ENCODE measurements at places on chromosomes 3 and 15.

DNA sequence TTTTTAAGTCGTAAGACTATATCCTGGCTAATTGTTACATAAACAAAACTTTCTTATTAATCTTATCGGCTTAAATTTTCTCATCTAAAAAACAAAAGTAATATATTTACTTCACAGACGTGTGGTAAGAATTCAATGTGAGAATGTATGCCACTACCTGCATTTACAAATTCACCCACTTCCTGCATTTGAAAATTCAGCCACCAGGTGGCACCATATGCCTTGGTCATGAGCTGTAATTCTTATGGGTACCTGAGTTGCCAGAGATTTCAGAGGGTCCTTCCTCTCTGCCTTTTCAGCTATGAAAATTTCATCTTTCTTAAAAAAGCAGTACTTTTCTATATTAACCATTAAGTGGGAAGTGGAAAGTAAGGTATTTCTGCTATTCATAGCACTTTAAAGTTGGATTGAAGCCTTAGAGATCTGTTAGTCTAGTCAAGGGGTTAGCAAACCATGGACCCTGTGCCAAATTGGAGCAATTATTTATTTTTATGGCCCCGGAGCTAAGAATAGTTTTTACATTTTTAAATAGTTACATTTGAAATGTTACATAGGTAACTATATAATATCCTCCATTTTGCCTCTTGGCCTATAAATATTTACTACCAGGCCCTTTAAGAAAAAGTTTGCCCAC is 127.8 kb downstream of the HCN4 start:
- DNase-seq, result peak; percentile 33

DNA sequence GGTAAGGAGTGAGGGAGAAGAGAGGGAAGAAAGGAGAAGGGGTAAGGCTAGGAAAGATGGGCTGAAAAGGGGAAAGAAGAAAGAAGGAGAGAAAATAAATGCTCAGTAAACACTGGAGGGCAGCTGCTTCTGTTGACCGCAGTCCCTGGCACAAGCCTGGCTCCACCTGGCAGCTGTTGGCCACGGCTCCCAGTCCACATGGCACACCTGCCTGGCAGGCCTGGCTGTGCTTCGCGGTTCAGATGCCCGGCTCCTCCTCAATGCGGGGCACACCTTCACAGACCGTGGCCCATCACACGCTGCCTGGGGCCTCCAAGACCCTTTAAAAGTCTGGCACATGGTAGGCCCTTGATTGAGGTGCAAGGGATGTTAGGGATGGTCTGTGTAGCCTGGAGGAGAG is 516.8 kb upstream of the PROK2 start:
- no peak for DNase-seq

- no peak for DNase-seq
Measured at GRCh38 chr15:90106522-90107117, 4.4 kb upstream of the IDH2 start.

- no peak for DNase-seq
Measured at GRCh38 chr3:178585454-178585853, 49.2 kb downstream of the KCNMB2 start.

DNA sequence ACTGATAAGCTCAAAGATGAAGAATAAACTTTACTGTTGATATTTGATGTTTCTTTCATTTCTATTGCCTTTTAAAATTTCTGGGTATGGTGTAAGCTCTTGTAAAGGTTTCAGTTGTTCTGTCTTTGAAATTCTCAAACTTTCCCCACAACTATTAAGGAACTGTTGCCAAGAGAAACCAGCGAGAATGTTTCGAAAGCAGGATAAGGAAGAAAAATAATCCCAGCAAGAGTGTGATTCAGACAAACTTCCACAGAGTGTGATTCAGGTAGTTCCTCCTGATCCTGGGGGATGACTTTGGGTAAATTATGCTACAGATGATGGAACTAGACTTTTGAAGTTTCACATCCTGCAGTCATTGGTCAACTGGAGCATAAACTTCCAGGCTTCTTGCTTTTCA is 632.0 kb downstream of the NSUN3 start:
- no peak for DNase-seq

- DNase-seq, result no peak
Measured at GRCh38 chr3:138114431-138114918, 933 bp downstream of the DZIP1L start.

DNA sequence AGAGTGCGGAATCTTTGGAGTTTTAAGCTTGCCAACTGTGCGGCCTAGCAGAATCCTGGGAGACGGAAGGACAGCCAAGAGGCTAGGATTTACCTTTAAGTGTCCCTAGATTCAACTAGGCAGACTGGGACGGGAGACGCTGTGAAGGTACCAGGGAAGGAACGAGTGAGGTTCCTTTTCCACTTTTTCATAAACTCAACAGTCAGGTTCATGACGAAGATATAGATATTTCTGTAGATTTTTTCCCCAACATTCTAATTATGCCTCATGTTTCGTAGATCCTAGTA is 564 bp upstream of the GABPB1 start:
- no peak for DNase-seq

- DNase-seq, result no peak
Measured at GRCh38 chr3:12451481-12451880, 32.8 kb upstream of the TSEN2 start.

DNA sequence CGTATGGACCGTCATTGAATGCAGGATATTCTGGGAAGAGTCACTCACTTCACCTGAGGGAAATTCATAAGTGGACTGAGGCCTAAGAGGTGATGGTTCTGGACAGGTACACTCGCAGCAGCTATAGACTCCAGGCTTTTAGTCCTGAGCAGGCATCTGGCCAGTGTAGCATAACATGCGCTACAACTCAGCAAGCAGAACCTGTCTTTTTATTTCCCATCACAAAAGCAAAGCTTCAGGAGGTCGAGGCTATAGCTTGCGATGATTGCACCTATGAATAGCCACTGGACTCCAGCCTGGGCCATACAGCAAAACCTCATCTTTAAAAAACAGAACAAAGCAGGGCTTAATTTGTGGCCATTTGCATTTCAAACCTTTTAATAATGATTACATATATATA is 185.8 kb downstream of the KCNH8 start:
- no peak for DNase-seq

GRCh38 chr3:171315101-171315500 is 145.1 kb downstream of the TNIK start:
- DNase-seq, result no peak

DNA sequence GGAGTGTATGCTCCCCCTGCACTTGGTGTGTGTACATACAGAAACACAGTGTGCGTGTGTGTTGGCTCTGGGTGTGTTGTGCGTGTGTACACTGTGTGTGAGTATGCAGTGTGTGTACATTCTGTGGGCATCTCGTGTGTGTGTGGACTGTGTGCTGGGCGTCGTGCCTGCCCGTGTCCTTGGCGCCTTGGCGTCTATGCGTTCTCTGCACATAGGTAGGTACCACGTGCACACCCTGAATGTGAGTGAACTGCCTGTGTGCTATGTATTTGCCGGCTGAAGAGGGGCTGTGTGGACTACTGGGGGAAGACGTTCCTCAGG is 481 bp upstream of the ECE2 start:
- DNase-seq, result no peak

- no peak for DNase-seq
Measured at GRCh38 chr3:31668242-31668641, 135.5 kb downstream of the STT3B start.

DNA sequence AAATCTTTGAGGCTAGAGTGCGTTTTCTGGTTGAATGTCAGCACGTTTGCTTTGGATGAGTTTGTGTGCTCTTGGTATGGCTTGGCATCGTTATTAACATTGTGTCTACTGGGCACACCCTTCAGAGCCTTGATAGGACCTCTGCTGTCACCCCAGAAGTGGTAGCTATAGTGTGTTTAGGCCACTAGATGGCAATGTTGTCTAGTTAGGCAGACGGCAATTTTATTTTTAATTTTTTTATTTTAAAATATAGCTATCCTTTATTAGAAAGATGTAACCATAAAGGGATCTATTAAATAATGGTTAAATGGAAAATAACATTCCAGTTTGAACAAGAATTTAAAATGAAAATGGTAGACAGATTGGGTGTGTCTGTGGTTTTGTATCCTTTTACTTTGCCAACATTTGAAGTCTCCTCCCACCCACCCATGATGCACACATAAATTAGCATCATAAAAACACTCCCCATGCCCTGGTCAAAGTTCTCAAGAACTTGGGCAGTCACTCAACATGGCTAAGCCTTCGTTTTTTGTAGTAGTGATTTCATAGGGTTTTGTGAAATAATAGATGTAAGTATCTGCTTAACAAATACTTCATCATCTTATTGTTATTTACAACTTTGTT is 200.7 kb downstream of the KCNH8 start:
- DNase-seq, result peak; percentile 2

DNA sequence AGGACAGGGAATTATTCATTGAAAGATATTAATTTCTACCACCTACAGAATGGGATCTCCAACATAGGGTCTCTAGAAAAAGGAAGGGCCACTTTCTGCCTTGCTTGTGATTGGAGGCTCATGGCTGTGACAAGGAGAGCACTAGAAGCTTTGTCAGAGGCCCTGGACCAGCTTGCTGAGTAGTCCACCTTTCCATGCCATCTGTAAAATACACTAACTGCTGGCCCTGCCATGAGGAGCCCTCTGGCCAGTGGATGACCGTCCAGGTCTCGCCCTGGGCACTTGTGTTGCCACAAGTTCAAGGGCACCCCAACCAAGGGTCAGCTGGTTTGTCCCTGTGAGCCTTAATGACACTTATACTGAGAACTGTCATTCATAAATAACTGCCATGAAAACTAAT is 1.6 kb upstream of the SYNM start:
- no peak for DNase-seq

GRCh38 chr15:70164156-70164900 is 66.6 kb upstream of the TLE3 start:
- DNase-seq, result no peak

DNA sequence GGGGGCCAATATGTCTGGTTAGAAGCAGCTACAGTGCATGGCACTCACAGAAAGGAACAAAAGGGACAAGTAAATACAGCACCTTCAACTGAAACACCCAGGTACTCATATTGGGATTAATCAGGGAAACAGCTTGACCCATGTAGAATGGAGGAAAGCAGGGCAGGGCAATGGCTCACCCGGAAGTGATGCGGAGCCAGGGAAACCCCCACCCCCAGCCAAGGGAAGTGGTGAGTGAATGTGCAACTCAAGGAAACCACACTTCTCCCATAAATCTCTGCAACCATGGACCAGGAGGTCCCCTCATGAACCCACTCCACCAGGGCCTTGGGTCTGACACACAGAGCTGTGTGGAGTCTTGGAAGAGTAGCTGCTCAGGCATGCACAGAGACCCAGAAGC is 117.1 kb downstream of the MTHFS start:
- DNase-seq, result no peak

GRCh38 chr3:50154840-50155490 is at the start of gene SEMA3F:
Gene SEMA3F (plus strand): TSS chr3:50155324. CDS start chr3:50159623, 4,299 bp downstream.
- peak; percentile 5 for DNase-seq

GRCh38 chr15:68186671-68187397 is 18.3 kb downstream of the CALML4 start:
- no peak for DNase-seq

DNA sequence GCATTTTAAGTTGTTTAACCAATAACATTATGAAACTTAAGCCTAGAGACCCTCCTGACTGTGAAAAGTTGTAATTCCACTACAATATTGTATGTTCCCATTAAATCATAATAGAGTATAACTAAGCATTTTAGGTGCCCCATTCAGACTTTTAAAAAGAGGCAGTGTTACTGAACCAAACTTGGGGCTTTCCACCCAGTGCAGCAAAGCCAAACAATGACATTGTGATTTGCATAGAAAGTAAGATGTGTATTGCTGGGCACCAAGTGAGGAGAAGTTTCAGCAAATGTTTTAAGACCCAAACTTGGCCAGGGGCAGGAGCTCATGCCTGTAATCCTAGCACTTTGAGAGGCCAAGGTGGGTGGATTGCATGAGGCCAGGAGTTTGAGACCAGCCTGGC is 706.2 kb downstream of the GRM7 start:
- no peak for DNase-seq

Measured in NCI-H1694 treated with DMSO at 0.1 percent for 48 hours (cell line).